ENCODE measurements at places on chromosomes 3 and 15.

- DNase-seq = no peak
Observed at GRCh38 chr3:58325525-58325992, 7.1 kb upstream of the PXK start.

DNA sequence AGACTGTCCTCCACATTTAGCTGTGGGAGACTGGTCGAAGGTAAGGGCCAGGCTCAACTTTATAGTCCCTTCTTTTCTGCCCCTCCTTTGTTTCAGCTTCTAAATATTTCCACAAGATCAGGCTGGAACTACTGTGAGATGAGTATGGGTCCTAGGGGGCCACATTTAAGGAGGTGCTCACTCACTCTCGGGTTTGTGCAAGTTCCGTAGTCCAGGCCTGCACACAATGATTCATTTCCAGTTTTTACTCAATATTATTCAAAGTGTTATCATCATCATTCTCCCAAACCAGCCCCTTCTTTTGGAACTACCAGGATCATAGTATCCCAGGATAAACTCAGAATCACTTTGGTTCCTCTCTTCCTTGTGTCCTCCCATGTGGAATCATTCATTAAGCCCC lies 289.1 kb downstream of the ADAMTSL3 start:
- DNase-seq = no peak

DNA sequence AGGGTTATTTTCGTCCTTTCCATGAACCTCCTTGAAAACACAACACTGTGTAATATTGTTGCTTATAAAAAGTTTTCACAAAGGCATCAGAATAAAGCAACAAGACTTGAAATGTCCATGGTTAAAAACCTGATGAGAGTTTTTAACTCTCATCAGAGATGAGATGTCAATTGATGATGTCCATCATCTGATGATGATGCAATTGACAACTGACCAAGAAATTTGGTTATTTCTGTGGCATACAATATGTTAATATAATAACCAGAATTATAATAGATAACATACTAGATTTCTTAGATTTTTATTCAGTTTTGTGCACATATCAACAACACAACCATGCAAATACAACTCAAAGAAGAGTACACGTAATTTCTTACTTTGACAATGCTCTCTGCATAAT lies 15.5 kb upstream of the FNDC3B start:
- DNase-seq = no peak

- no peak for DNase-seq
Observed at GRCh38 chr15:99365242-99365641, 114.0 kb downstream of the LRRC28 start.

DNA sequence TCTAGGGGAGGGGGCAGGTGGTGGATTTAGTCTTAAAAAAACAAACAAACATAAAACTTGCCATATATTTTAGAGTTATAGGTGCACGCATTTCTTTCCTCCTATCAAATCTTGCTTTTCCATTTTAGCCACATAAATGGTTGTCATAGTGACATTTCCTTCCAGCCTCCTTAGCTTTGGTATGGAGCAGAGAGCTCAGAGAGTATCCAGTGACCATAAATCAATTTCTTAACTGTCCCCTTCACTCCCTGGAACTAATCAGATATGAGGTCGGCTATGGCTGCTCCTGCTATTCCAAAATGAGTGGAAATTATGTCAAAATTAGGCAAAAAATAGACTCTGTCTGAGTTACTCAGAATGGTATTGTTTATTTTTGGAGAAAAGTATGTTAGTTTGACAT lies 164.5 kb downstream of the EBLN2 start:
- DNase-seq = no peak

- no peak for DNase-seq
Observed at GRCh38 chr3:183252973-183253527, at the start of gene B3GNT5. TSS of gene B3GNT5 (plus strand) at chr3:183253253. CDS start at chr3:183269799, 16,546 bp downstream.

DNA sequence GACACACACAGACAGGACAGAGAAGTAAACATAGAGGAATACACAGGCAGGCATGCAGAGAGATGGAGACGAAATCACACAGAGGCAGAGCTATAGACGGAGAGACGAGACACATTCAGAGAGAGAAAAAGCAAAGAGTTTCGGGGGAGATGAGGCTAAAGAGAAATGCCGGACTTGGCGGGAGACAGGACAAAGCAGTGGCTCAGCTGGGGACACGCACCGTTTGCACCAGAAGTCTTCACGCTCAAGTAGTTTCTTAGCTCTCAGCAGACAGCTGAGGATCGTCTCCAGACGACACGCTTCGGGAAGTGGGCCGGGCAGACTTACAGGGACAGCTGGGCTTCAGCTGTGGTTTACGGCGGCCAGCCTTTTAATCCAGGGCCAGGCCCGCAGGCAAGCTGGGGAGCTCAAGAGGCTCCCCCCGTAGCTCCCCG lies 56.2 kb upstream of the DLG1 start:
- DNase-seq = no peak

DNA sequence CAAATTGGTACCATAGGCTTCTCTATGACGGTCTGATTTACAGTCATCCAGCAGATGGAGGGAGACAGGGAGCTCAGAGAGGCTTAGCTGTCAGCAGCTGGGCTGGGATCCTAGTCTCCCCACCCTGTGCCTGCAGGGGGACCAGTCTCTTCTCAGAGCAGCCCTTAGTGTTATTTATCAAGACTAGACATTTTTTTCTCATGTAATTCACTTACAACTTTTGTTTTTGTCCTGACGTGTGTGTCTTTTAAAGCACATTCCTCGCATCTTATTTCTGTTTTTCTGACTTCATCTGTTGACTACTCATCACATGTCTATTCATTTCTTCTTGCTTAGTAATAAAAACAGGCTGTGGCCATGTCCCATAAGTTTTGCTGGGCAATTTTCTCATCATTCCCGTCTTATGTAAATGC lies 116.1 kb downstream of the KLF13 start:
- no peak for DNase-seq
